Stromal cell of bone marrow (primary cell): ENCODE measurements at places on chromosomes 2 and 18.

DNA sequence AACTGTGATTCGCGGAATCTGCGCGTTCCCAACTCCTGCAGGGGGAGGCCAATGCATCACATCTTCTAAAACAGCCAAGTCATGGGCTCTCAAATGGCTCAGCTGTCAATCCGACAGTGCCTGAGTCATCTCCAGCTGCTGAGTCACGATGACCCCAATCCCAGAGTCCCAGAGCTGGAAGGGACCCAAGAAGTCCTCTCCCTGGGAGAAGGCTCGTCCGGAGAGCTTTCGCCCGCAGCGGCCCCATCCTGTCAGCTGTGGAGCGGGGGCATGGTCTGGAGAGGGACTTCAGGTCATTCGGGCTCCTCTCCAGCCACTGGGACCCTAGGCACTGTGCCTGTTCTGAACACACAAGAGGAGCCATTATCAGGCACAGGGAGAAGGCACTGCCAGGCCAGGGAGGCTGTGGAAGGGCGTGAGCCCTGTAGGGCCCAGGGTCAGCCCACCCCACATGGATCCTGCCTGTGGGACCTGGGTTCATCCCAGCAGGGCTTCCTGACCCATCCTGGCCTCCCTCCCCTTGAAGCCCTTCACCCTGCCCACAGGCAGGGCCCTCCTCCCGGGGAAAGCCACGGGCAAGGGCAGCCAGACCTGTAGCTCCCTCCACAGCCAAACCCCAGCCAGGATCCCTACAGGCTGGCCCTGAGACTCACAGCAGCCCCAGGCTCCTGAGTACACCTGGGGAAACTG, 47.6 kb upstream of the GPC1 start:
- peak; percentile 89 for DNase-seq

GRCh38 chr18:36775396-36775795, 53.4 kb downstream of the TPGS2 start:
- DNase-seq: no peak

DNA sequence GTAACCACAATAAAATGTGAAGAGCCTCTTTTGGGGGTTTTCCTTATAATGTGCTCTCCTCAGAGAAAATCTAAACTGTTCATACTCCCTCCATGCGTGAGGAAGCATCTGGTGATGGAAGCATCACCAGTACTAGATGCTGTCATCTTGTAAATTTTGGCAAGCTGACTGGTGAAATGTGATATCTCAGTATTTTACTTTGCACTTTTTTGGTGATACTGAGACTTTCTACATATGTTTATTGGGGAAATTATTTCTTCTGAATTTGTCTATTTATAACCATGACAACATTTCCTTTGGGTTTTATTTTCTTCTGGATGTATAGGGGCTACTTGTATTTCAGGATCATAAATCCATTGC, 95.9 kb upstream of the DLGAP1 start:
- DNase-seq: no peak

DNA sequence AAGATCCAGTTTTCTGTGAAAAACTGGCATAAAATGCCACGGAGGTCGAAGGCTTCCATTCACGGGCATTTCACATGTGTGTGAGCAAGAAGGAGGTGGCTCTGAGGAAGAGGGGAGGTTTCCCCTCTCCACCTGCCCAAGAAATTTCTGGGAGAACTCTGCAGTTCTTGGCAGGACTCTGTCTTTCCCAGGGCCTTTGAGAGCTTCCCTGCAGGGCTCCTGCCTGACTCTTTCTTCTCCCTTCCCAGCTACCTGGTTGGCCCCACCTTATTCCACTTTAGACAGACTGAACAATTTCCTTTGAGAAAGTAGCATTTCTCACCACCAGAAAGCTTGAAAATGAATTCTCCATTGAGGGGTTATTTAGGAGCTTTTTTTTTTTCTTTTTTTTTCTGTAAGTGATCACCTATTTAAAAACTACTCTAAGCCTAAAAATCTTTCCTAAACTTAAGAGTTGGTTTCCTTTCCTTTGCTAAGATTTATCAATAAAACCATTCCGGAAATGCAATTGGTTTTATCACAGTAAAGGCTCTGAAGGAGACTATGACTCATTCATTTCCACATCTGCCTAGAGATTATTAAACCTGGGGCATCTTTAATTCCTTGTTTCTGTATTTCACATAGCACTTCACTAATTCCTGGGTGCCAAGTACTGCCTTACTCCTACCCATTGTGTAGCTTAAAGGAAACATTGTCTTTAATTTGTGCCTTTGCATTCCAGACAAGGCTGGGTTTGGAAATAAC, 59.3 kb downstream of the UNC80 start:
- no peak for DNase-seq

DNA sequence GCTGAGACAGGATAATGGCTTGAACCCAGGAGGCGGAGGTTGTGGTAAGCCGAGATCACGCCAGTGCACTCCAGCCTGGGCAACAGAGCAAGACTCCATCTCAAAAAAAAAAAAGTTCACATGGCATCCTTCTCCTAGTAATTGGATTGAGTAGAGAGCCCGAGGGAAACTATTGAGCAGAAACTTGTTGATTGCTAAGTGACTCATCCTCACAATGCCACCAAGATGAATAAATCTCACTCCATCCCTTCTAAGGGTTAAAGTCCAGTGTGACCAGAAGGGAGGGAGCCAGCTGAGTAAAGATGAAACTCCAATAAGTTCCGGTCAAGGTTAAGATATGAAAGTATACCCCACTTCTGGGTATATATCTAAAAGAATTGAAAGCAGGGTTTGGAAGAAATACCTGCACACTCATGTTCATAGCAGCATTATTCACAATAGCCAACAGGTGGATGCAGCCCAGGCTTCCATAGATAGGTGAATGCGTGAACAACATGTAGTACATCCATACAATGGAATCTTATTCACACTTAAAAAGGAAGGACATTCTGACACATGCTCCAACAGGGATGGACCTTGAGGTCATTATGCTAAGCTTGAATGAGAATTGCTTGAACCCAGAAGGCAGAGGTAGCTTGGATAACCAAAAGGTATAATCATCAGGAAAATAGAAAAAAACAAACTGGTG, 13.0 kb upstream of the FHL2 start:
- no peak for DNase-seq

DNA sequence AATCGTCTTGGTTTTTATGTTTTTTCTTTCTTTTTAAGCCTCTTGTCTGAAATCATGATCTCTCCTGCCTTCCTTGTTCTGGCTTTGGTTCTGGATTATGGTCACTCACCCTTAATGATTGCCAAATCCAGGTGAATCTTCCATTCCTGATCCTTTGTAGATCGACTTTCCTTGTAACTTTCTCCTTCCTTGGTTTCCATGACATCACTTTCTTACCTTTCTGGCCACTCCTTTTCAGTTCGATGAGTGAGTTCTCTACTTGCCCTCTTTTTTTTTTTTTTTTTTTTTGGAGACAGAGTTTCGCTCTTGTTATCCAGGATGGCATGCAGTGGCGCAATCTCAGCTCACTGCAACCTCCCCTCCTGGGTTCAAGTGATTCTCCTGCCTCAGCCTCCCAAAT, 139.1 kb upstream of the LTBP1 start:
- no peak for DNase-seq

DNA sequence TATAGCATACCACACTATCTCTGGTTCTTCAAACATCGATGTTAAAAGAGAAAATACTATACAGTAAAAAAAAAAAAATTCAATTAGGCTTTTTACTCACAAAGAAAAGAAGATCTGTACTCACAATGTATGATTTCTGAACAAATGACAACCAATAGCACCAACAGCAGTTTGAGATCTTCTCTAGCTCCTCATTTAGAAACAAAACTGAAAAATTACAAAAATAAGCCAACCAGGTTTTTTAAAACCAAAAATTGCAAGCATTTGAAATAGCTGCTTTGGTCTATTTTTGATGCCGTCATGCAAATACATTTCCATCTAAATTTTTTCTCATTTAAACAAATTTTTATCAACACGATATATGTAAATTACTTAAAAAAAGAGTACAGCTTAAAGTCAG, 34.3 kb upstream of the RALBP1 start:
- no peak for DNase-seq

DNA sequence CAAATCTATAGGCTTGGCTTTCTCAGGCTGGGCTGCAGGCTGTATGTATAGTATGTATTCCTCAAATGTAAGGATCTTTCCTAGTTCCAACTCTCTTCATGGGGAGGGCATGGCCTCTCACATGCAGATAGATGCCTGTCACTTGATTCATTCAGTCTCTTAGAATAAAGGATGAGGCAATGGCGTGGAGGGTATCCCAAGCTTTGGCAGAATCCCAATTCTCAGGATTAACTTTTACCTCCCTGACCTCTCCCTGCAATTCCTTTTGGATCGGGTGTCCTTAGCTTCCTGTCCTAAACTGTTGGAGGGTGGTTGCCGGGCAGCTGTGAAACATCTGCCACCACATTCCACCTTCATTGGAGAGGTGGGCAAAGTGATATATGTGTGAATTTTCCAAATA, 80.3 kb downstream of the INSIG2 start:
- no peak for DNase-seq

- peak; percentile 57 for DNase-seq
Measured at GRCh38 chr2:157784169-157784822, 91.8 kb downstream of the ACVR1 start.

GRCh38 chr2:174581491-174581890, 16.1 kb downstream of the WIPF1 start:
- DNase-seq: no peak

DNA sequence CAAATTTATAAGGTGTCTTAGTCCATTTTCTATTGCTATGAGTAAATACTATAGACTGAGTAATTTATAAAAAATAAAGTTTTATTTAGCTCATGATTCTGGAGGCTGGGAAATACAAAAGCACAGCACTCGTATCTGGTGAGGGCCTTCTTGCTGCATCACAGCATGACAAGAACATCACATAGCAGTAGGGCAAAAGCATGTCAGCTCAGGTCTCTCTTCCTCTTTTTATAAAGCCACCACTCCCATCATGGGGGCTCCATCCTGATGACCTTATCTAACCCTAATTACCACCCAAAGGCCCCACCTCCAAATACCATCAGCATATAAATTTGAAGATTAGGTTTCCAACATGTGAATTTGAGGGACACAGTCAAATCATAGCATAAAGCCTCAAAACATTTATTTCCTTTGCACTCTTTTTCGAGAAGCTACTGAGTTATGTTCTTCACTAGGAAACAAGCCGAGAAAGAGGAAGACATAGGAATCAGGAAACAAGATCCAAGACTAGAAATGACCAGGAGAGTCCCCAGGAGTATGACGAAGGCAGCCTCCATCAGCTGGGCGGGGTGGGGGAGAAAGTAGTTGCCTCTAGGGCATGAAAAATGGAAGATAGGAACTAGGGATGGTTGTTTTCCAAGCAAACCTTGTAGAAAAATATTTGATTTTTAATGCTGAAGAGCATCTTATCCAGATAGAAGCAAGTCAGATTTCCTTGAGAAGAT, 24.1 kb upstream of the NABP1 start:
- no peak for DNase-seq

- DNase-seq: no peak
Measured at GRCh38 chr18:55354795-55355194, 233.2 kb downstream of the TCF4 start.

- DNase-seq: no peak
Measured at GRCh38 chr2:15931319-15931890, 8.9 kb upstream of the MYCN start.

DNA sequence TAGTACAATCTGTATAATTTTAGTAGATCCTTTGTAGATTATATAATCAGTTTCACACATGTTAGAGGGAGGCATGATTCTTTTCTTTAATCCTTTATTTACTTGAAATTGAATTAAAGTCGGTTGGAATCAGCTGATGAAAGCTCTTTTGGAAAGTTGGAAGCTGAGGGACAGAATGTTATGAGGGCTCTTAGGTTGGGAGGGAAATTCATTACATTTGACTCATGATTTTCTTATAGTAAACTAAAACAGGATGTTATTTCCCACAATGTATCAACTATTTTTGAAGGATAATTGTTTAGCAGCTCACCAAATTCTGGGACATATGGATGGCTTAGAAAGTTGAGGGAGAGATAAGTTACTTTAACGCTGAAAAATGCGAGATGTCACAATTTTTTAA, 52.7 kb upstream of the TMEFF2 start:
- DNase-seq: no peak

- no peak for DNase-seq
Measured at GRCh38 chr2:54677476-54678265, 45.8 kb upstream of the EML6 start.

DNA sequence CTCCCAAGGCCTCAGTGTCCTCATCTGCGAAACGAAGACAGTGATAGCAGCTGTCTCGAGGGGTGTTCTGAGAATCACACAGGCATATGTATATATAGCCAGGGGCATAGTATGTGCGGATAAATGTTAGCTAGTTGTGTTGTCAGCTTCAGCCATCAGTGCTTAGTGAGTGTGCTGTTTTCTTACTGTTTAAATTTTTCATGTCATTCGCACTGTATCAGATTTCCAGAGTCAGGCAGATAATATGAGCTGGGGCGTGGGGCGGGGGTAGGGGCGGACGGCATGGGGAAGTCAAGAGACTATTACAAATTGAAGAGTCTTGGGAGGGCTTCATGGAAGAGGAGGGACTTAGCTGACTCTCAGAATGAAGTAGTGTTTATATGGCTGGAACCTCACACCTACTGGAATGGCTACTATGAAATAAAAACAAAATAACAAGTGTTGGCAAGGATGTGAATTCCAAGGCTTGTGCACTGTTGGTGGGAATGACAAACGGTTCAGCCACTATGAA, 7.0 kb downstream of the TRAPPC12 start:
- no peak for DNase-seq

GRCh38 chr2:207746131-207746530, 23.6 kb downstream of the FZD5 start:
- no peak for DNase-seq

DNA sequence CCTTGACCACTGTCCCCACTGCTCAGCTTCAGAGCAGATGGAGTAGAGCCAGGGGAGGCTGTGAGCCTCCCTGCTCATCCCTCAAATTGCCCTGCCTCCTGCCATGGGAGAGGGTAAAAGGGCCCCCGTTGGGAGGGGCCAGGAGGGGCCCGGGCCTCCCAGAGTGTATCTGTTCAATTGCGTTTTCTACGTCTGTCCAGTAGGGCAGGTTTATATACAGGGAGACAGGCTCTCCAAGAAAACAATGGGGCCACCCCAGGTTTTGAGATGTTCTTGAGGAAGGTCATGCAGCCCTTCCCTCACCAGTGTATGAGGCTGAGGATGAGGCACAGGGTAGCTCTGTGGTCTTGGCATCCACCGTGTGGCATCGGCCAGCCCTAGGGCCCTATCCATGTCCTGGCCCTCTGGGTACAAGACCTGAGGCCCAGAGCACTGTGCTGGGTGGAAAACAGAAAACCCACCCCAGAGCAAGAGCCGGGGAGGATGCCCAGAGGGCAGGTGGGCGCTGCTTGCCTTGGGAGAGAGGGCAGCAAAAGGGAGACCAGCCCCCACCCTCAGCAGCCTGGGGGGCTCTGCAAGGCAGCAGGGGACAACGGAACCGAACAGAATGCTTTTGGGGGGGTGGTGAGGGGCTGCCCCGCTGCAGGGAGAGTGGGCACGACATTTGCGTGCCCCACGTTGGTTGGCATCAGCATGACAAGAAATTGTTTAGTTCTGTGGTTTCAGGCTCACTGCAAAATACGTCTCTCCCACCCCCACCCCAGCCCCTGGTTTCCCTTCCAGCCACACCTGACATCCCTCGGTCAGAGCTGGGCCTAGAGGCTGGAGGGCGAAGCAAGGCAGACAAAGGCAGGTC, 141.5 kb downstream of the ACOXL start:
- no peak for DNase-seq
